ENCODE measurements at places on chromosomes 4 and X.

- no peak for DNase-seq
Observed at GRCh38 chrX:20270562-20270890, 3.8 kb upstream of the RPS6KA3 start.

- DNase-seq, result no peak
Observed at GRCh38 chrX:21934414-21934813, 6.1 kb upstream of the SMS start.

DNA sequence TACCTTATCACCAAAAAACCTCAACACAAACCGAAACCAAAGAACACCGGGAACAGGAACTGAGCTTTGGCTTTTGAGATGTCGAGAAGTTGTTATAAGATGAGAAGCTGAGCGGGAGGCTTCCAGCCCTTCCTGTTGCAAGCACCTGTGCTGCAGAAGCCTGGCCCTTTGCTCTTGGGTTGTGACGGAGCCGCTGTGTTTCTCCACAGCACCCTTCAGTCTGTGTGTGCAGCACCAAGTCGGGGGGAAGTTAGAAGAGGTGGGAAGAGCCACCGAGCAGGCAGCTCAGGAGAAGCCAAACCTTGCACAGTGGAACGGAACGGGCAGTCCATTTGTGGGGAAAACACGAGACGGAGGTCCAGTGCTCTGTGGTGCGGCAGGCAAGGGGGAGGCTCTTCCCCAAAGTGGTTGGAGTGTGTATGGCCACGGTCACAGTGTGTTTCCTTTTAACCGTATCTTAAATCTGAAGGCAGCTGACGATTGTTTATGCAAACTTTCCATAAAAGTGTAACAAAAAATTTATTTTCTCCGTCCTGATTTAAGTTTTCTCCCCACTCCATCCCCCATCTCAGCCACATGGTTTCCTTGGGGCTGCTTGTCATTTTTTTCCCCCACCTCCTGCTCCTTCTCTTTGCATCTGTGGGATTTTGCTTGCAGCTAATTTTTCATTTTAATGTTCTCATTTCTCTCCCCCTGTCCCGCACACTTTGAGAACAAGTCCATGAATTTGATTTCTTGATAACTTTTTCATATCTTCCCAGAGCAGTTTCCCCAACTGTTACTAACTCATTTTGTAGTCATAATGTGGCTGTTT is 123.7 kb downstream of the STOX2 start:
- no peak for DNase-seq

- no peak for DNase-seq
Observed at GRCh38 chr4:155853189-155853588, 12.9 kb downstream of the ASIC5 start.

- peak; percentile 74 for DNase-seq
Observed at GRCh38 chrX:45801554-45801953, 600.9 kb upstream of the DIPK2B start.

DNA sequence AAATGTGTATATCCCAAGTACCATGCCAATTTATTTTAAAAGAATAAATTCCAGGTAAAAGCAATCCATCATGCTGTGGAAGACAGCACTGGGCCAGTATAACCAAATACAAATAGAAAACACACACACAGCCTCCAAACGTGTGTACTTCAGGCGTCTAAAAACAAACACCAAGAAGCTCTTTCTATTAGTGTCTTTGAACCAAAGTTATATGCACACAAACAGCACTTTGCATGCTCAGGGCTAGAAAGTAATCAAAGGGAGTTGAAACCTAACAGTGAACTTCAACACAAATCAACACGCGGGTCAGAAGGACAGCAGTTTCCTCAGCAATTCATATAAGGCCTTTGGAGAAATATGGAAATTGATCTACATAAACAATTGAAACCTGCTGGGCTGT is 15.4 kb downstream of the GASK1B start:
- no peak for DNase-seq

DNA sequence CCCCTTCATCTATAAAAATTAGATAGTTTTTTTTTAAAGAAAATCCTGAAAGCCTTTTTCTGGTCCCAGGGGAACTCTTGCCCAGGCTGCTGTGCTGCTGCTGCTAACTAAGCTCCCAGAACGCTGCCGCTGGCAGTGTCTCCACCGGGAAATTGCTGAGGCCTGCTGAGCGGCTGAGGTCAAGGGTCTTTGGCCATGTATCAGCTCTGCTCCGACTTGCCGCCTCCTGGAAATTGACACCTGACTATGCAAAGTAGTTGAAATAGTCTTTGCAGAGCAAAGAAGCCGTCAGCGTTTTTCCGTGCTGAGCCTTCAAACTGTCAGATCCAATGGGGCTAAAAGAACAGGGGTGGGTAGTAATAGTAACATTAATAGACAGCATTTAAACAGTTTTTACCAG is 839 bp downstream of the QDPR start:
- no peak for DNase-seq

GRCh38 chr4:80183250-80184052 is 13.9 kb upstream of the PRDM8 start:
- DNase-seq, result no peak

GRCh38 chr4:11503166-11503565 is 74.5 kb upstream of the HS3ST1 start:
- DNase-seq, result no peak

GRCh38 chr4:130855533-130855932 is 1759.6 kb downstream of the C4orf33 start:
- no peak for DNase-seq

DNA sequence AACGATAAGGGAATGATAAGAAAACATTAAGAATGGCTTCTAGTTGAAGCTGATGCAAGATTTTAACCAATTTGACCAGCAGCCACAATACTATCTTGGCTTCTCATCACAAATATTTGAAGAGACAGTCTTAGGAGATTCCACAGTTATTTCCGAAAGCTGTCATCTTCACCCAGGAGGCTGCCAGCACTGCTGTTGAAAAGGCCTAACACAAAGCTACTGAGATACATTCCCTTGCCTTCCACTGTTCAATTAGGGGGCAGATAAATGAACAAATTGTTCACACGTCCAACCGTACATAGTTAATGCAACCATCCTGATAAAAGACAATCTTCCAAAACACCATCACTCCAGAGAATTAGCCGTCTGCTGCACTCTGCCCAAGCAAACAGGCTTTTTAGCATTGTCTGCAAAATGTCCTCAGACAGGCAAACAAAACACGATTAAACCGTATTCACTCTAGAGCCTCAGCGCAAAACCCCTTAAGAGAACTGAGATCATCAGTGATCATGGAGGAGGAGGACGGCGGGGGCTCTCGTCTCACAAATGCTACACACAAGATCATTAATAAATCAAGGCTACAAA is 189.8 kb upstream of the PSAPL1 start:
- DNase-seq, result no peak

DNA sequence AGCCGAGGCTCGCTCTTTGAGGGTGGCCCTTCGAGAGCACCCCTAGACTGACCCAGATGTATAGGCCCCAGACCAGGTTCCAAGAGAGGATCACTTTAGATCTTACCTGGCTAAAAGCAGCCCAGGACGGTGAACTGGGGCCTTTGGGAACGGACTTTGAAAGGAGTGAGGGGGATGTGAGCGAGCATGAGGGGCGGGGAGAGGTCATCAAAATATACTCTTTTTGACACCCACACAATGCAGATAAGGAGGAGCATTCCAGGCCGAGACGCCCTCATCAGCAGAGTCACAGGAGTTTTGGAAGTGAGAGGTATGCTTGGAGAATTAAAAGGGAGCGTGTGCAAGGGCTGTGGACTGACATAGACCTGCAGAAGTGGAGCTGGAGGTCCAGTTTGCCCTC is 528 bp downstream of the NSDHL start:
- no peak for DNase-seq

DNA sequence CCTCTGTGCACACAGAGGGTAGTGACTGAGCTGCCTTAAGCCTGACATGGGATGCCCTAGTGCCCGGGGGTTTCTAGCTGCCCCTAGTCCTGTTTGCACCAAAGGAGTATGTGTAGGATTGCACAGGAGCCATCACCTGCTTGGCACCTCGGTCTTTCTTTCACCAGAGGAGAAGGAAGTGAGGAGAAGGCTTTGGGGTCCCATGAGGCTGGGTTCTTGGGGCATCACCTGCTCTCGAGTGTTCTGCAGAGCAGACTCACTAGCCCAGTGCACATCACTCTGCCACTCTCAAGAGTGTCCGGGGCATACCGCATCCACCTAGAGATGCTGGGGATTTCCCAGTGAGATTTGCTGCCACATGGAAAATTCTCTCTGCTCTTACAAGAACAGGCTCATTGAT is 40.5 kb upstream of the GPR78 start:
- DNase-seq, result no peak

DNA sequence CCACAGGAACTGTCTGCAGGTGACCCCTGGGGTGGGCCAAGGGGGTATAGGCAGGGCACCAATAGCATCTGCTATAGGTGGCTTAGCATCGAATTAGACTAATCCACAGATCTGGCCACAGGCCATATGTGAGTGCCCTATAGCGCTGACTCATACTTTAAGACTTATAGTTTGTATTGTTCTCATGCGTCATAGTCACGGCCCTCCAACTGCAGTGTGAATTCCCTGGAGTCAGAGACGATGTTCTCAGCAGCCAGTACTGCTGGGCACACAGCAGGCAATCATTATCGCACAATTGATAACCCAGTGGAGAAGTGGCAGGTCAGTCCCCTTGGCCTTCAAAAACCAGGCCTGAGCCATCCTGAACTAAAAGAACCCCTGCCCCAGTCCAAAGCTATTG is 58.1 kb downstream of the ADGRG2 start:
- DNase-seq, result no peak

- DNase-seq, result no peak
Observed at GRCh38 chr4:110503270-110504083, 27.5 kb downstream of the ENPEP start.

DNA sequence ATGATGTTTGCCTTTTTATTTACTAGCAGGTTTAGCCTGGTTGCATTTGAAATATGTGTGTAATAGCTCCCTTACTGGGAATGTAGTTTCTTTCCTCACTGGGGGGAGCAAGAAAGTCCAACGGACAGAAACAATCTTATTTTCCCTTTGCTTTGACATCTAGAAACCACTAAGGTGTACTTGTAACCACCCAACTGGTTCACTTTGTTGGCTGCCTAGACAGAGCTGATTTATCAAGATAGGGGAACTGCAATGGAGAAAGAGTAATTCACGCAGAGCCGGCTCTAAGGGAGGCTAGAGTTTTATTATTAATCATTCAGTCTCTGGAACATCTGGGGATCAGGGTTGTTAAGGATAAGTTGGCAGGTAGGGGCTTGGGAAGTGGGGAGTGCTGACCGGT is 30.3 kb downstream of the XG start:
- no peak for DNase-seq

DNA sequence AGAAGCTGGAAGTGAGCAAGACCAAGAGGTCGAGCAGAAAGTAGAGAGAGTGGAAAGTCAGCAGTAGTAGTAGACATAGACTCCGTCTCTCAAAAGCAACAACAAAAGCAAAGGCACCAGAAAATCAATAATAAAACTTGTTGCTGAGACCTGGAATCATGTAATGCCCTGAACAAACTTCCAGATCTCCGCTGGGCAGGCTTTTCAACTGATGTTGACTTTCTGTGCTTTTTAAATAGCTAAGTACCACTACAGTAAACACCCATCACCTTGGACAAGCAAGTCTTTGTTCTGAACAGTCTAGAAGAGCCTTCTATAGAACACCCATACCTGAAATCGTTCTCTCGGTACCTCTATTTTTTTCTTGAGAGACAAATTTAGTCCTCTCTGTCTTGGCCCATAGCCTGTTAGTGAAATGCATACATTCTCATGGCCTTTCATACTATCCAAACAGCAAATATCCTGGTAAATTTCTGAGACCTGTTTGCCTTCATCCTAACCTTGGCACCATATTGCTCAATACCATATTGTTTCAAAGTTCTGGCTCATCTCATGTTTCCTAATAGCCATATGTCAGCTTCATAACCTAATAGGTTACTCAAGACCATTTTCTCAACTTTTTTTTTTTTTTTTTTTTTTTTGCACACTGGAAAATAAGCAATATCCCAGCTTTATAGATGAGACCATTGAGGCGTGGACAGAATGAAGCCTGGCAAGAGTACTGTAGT is 200.6 kb upstream of the RBPJ start:
- no peak for DNase-seq

DNA sequence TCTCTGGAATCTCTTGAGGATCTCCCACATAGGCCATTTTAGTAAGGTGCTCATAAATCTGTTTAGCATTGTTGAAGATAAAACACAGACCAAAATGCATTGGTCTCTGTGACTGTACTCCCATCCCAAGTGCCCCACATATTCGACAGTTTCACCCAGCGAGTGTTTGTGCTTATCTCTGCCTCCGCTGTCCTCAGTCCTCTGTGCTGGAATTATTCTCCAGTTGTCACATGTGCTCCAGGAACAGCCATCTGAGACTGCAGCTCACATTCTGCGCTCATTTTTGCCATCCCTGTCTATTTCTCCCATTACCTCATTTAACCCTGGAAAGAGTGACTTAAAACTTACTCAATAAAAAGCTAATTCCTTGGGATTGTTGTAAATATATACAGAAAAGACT is 27.6 kb upstream of the DCHS2 start:
- DNase-seq, result no peak

DNA sequence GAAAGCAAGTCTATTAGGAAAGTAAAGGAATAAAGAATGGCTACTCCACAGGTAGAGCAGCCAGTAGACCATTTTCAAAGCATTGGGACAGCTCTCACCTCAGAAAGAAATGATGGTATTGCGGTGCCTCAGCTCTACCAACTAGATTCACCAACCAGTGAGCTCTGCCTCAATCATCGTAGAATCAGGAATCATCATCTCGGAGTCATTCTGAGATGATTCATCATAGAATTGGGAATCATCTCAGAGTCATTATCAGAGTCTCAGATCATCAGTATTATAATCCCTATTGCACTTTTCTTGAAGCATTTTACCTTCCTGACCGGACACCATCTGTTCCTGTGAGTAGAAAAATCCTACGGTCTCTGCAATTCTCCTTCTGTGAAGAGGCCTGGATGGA is 17.5 kb upstream of the SAT1 start:
- DNase-seq, result no peak

DNA sequence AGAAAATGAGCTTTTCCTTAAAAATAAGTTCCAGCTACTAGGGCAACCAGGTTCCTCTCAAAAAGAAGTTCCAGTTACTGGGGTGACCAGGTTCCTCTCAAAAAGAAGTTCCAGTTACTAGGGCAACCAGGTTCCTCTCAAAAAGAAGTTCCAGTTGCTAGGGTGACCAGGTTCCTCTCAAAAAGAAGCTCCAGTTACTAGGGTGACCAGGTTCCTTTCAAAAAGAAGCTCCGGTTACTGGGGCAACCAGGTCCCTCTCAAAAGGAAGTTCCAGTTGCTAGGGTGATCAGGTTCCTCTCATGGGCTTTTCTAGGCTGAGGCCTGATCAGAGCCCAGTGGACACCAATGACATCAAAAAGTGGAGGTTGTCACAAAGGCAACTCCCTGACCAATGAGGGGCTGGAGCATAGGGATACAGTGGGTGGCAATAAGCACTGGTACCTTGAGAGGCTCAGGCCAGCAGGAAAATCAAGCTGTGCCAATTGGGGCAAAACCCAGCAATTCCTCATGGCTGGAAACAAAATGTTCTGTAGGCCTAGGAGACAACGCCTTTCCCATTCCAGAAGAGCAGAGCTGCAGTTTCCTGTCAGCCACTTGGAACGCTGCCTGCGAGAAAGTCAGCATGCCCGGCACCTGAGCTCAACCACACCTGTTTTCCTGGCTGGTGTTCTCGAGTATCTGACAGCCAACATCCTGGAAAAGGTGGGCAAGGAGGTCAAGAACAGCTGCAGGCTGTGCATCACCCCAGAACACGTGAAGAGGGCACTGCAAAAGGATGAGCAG is 12.3 kb upstream of the SYTL5 start:
- DNase-seq, result no peak

Measured in T-helper 2 cell (primary cell).